ENCODE measurements at places on chromosomes 1 and 21. TPM values are rescaled to one million over a fixed set of nuclear protein-coding genes. Genes with fewer than 3 reads are reported as not detected.
A peak's percentile ranks its signal among the peaks of the same experiment; 100 is the strongest.

DNA sequence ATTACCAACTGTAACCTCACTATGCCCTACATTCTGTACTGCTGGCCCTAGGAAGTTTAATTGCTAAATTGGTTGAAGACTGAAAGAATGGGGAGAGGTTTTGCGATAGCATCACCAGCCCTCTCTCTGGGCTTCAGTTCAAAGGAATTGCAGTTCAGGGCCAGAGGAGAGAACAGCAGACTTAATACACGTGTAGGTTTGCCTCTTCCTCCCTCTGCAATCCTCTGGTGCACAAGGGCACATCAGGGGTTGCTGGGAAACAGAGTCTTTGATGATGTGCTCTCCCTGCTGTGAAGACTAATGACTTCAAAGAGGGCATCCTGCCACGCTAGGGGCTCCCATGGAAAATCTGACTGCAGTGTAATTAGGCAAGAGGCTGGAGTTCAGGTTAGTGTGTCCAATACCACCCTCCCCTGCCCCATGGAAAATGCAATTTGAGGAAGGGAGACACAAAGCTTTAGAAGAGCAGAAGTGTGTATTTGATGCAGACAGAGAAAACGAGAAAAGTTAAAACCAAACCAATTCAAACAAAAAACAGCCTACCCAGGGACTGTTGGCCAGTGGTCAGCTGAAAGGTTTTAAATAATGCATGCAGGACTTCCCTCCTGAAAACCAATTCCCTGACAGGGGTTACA, 167.9 kb downstream of the ASTN1 start:
- no peaks in the 10 kb centered on the region for H3K4me1 ChIP-seq
- DNase-seq, result no peak
- H3K4me3 ChIP-seq, result no peak overlapping the region
- H3K36me3 ChIP-seq, result no peaks in the 10 kb centered on the region
- no peak overlapping the region for H3K27ac ChIP-seq

DNA sequence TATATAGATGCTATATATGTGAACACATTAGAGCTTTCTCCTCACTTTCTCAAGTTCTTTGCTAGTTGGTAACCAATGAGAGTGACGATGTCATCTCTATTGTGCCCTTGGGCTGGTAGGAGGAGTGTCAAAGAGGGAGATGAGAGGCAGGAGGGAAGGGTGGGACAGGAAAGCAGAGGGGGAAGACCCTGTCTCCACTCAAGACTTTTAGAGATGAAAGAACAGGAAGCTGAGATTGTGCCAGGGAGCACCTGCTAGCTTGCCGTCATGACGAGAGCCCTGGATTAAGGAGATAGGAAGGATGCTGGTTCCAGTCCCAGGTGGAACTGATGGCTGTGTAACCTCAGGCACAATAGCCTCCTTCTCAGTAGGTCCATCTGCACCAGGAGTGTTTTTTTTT, 16.7 kb downstream of the CNR2 start:
- no peak for DNase-seq
- no peak overlapping the region for H3K4me3 ChIP-seq
- no peaks in the 10 kb centered on the region for H3K4me1 ChIP-seq
- H3K36me3 ChIP-seq, result no peaks in the 10 kb centered on the region
- H3K27me3 ChIP-seq, result peaks cover 22% of the 10 kb centered on the region
- H3K27ac ChIP-seq, result no peak overlapping the region

DNA sequence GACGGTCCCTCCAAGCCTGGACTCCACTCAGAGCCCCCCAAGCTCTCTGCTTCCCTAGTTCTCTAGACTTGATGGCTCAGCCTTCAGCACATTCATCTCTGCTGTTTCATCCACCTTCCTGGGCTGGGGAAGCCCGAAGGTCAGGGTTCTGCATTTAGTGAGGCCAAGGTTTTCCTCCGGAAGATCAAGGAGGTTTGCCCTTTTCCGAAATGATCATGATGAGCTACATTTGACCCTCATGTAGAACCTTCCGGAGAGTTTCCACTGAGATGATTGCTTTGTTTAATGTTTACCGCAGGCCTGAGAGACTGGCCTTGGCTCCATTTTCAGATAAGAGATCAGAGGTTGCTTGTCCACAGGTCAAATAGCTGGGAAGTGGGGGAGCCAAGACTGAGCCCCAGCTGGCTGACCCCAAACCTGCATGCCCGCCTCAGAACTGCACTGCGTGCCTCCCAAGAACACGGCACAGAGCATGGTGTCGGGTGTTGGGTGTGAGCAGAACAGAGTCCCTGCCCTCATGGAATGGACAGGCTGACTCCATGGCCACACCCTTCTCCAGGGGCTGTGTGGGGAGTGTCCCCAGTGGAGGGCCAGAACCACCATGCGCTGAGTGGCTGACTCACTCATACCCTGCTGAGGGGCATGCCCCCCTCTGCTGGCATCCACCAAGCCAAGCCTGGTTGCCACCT, 200.8 kb upstream of the TMEM51 start:
- H3K4me3 ChIP-seq, result no peak overlapping the region
- no peaks in the 10 kb centered on the region for H3K27me3 ChIP-seq
- H3K27ac ChIP-seq, result no peak overlapping the region
- H3K36me3 ChIP-seq, result no peaks in the 10 kb centered on the region
- no peaks in the 10 kb centered on the region for H3K4me1 ChIP-seq
- peak; percentile 62 for DNase-seq

DNA sequence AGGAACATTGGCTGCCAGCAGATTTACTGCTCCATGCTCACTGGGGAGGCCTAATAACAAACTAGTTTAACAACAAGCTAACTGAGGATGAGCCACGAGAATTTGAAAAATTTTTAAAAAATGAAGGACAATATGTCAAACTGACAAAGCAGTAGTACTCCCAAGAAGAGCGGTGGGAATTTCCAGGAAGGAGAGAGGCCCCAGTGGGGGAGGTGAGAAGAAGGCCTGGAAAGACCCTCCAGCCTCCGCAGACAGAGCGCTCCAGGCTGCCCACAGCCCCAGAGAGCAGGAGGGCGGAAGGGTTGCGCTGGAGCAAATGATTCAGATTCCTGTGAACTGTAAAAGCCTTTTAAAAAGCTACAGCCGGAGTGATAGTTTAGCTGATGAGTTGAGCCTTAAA, 78.5 kb downstream of the SIPA1L2 start:
- DNase-seq, result no peak
- peaks cover 9% of the 10 kb centered on the region for H3K4me1 ChIP-seq
- H3K27ac ChIP-seq, result no peak overlapping the region
- H3K27me3 ChIP-seq, result peaks cover 3% of the 10 kb centered on the region

DNA sequence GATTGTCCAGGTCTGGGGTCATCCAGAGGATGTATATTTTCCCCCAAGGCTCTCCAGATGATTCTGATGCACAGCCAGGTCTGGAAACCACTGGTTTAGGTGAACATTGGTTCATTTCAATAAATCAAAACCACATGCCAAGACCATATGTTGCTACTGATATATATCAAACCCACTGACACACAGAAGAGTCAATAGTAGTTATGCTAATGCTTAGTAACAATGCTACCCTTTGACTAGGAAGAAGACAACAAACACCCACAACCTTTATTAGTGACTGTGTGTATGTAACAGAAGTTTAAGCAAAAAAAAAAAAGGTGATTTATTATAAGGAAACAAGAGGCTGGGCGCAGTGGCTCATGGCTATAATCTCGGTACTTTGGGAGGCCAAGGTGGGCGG, 35.6 kb upstream of the POU2F1 start:
- H3K36me3 ChIP-seq, result no peaks in the 10 kb centered on the region
- H3K4me1 ChIP-seq, result no peaks in the 10 kb centered on the region
- H3K27me3 ChIP-seq, result no peaks in the 10 kb centered on the region
- no peak overlapping the region for H3K27ac ChIP-seq

DNA sequence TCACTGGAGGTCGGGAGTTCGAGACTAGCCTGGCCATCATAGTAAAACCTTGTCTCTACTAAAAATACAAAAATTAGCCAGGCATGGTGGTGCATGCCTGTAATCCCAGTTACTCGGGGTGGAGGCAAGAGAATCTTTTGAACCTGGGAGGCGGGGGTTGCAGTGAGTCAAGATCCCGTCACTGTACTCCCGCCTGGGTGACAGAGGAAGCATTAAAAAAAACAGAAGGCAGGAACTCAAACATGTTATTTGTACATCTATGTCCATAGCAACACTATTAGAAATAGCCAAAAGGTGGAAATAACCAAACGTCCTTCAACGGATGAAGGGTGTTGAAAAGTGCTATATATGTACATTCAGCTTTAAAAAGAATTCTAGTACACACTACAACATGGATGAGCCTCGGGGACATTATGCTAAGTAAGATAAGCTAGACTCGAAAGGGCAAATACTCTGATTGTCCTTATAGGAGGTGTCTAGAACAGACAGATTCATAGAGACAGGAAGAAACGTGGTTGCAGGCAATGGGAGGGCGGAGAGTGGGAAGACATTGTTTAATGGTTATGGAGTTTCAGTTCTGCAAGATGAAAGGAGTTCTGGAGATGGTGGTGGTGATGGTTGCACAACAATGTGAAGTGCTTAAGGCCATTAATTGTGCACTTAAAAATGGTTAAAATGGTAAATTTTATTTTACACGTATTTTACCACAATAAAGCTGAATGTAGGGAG, 19.2 kb downstream of the NLRP3 start:
- no peaks in the 10 kb centered on the region for H3K36me3 ChIP-seq
- no peak overlapping the region for H3K27ac ChIP-seq
- no peaks in the 10 kb centered on the region for H3K27me3 ChIP-seq
- DNase-seq, result peak; percentile 61
- H3K4me3 ChIP-seq, result no peak overlapping the region
- no peaks in the 10 kb centered on the region for H3K4me1 ChIP-seq

DNA sequence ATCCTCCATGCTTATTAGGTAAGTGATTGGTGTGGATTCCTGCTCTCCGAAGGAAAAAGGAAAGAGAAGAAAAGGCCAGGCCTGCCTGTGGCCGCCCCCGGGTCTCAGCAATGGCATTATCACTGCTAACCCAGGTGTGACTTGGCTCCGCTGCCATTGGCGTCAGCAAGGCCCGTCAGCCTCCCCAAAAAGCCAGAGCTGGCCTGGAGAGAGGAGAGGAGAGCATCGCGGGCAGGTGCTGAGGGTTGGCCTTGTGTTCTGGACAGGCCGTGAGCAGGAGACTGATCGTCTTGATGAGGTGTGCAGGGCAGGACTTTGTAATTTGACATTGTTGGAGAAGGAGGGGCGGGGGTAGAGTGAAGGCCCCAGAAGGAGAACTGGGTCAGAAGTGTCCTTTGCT, 186.4 kb downstream of the CAMTA1 start:
- no peaks in the 10 kb centered on the region for H3K36me3 ChIP-seq
- H3K27me3 ChIP-seq, result peaks cover 6% of the 10 kb centered on the region
- peak; percentile 77 for DNase-seq
- no peak overlapping the region for H3K4me3 ChIP-seq
- no peak overlapping the region for H3K27ac ChIP-seq

GRCh38 chr1:43056981-43057391, 98.3 kb upstream of the SLC2A1 start:
- H3K4me1 ChIP-seq, result no peaks in the 10 kb centered on the region
- no peaks in the 10 kb centered on the region for H3K36me3 ChIP-seq
- H3K4me3 ChIP-seq, result no peak overlapping the region
- peaks cover 4% of the 10 kb centered on the region for H3K27me3 ChIP-seq
- no peak for DNase-seq
- no peak overlapping the region for H3K27ac ChIP-seq

GRCh38 chr1:108575375-108575774, 15.5 kb downstream of the EEIG2 start:
- peak overlapping the region; percentile 8 for H3K27ac ChIP-seq
- H3K27me3 ChIP-seq, result no peaks in the 10 kb centered on the region
- H3K4me3 ChIP-seq, result no peak overlapping the region
- H3K4me1 ChIP-seq, result no peaks in the 10 kb centered on the region
- no peaks in the 10 kb centered on the region for H3K36me3 ChIP-seq
- DNase-seq, result no peak

DNA sequence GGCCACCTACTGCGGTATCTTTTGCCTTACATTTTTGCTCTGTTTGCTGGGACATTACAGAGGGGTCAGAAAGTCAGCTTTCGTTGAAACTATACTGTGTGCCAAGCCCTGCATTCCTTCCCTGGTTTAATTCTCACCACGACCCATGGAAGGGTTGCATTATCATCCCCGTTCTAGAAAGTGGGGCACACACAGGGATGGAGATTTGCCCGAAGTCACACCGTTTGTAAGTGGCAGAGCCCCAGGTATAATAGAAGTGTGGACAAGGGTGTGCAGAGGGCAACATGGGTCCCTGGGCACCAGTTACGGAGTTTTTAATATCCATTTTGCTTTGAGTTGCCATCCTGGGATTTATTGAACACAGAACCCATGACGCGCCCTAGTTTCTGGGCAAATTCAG, 11.8 kb downstream of the DMRTB1 start:
- H3K4me1 ChIP-seq, result no peaks in the 10 kb centered on the region
- H3K27me3 ChIP-seq, result peaks cover 12% of the 10 kb centered on the region
- no peak overlapping the region for H3K27ac ChIP-seq
- DNase-seq, result peak; percentile 71
- H3K4me3 ChIP-seq, result no peak overlapping the region
- H3K36me3 ChIP-seq, result no peaks in the 10 kb centered on the region

- DNase-seq, result no peak
- no peaks in the 10 kb centered on the region for H3K36me3 ChIP-seq
- no peak overlapping the region for H3K4me3 ChIP-seq
- H3K27me3 ChIP-seq, result no peaks in the 10 kb centered on the region
These were observed 177.9 kb downstream of the COP1 start for GRCh38 chr1:176029155-176029554.

DNA sequence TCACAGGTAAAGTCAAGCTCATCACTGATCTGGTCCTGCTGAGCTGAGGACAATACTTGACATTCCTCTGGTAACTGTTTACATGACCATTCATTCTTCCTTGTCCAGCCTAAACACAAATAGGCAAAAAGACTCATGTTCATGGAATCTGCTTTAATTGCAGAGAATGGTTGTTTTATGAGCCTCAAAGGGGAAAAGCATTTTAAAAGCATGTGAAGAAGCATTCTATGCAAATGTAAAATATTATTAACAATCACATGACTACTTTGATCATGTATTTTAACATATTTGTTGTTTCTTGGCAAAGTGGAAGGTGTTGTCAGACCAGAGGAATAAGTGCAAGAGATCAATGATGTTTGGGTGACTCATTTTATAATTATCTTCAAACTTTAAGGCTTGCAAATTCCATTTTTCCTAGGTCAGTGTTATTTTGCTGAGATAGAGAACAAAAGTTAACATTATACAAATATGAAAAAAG, 133.7 kb downstream of the RUNX1 start:
- H3K27me3 ChIP-seq, result no peaks in the 10 kb centered on the region
- no peak overlapping the region for H3K4me3 ChIP-seq
- peak overlapping the region; percentile 29 for H3K27ac ChIP-seq

GRCh38 chr1:230048922-230049321, 18.1 kb upstream of the GALNT2 start:
- DNase-seq, result no peak
- no peaks in the 10 kb centered on the region for H3K4me1 ChIP-seq
- no peak overlapping the region for H3K4me3 ChIP-seq
- H3K36me3 ChIP-seq, result no peaks in the 10 kb centered on the region
- peaks cover 7% of the 10 kb centered on the region for H3K27me3 ChIP-seq

GRCh38 chr1:55466373-55466772, 251.2 kb upstream of the USP24 start:
- H3K4me1 ChIP-seq, result no peaks in the 10 kb centered on the region
- no peaks in the 10 kb centered on the region for H3K36me3 ChIP-seq
- H3K4me3 ChIP-seq, result no peak overlapping the region
- no peak overlapping the region for H3K27ac ChIP-seq
- no peak for DNase-seq
- no peaks in the 10 kb centered on the region for H3K27me3 ChIP-seq

- no peaks in the 10 kb centered on the region for H3K36me3 ChIP-seq
- no peak overlapping the region for H3K4me3 ChIP-seq
- H3K27me3 ChIP-seq, result peaks cover 5% of the 10 kb centered on the region
- no peaks in the 10 kb centered on the region for H3K4me1 ChIP-seq
- no peak for DNase-seq
These were observed 233.1 kb upstream of the CSF3R start for GRCh38 chr1:36715797-36716196.

The AMY1B gene
- not detected for total RNA-seq

The SLAMF7 gene
- under 0.01 TPM for total RNA-seq

The AGO4 gene
- total RNA-seq, result 23.2 TPM

The C1QTNF12 gene
- total RNA-seq, result 0.36 TPM

The RAB4A gene
- total RNA-seq, result 20.0 TPM

The SH2D1B gene
- not detected for total RNA-seq

The SPATA21 gene
- total RNA-seq, result not detected
